Adipocyte (in vitro differentiated cells): ENCODE measurements at places on chromosomes 13 and 19.

DNA sequence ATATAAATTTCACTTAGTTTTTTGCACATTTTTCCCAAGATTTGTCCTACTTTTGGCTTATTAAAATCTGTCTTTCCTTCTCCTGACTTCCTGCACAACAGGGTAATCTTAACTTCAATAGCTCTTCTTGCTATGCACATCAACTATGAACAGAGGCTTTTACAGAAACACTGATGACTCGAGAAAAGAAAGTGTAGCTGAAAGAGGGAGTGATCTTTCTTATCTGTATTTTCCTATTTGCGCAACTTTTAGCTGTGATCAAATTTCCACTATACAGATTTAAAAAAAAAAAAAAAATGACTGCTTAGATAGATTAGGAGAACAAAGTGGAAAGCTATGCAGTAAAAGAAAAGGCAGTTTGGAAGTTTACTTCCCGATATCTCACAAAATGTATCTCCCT is 406.9 kb downstream of the LIG4 start:
- DNase-seq: peak; percentile 53

GRCh38 chr19:46218160-46218559 is 11.4 kb upstream of the IGFL1 start:
- DNase-seq: peak; percentile 20

- DNase-seq: peak; percentile 87
Observed at GRCh38 chr19:40613690-40614621, 12.8 kb downstream of the LTBP4 start.

DNA sequence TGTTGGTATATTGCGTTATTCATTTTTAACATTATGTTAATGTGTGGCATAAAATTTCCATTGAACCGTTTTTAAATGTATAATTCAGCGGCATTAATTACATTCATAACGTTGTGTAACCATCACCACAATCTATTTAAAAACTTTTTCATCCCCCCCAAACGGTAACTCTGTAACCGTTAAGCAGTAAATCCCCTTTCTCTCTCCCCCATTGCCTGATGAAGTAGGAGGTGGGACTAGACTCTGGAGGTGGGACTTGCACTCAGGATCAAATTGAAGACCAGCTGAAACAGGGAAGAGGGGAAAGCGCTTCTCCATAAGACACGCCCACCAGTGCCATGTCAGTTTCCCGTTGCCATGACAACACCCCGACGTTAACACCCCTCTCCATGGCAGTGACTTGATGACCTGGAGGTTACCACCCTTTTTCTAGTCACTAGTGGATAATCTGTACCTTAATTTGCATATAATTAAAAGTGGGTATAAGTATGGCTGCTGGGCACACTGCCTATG is 16.8 kb downstream of the CLEC11A start:
- no peak for DNase-seq

DNA sequence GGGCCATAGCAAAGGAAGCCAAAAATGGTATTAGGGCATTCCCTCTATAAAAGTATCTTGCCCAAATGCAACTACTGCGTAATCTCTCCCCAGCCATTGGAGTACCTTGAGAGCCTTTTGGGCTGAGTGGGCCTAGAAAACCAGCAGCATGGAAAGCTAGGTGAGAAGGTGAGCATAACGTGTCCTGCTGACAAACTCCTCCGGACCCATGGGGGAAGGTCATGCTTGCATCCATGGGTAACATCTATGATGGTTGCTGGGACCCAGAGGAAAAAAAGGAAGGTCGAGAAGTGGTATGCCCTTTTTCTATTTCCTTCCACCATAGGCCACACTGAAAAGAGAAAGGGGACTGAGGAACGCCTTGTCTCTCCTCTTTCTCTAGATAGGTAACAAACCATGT is 57.4 kb downstream of the ZNF728 start:
- DNase-seq: peak; percentile 12

DNA sequence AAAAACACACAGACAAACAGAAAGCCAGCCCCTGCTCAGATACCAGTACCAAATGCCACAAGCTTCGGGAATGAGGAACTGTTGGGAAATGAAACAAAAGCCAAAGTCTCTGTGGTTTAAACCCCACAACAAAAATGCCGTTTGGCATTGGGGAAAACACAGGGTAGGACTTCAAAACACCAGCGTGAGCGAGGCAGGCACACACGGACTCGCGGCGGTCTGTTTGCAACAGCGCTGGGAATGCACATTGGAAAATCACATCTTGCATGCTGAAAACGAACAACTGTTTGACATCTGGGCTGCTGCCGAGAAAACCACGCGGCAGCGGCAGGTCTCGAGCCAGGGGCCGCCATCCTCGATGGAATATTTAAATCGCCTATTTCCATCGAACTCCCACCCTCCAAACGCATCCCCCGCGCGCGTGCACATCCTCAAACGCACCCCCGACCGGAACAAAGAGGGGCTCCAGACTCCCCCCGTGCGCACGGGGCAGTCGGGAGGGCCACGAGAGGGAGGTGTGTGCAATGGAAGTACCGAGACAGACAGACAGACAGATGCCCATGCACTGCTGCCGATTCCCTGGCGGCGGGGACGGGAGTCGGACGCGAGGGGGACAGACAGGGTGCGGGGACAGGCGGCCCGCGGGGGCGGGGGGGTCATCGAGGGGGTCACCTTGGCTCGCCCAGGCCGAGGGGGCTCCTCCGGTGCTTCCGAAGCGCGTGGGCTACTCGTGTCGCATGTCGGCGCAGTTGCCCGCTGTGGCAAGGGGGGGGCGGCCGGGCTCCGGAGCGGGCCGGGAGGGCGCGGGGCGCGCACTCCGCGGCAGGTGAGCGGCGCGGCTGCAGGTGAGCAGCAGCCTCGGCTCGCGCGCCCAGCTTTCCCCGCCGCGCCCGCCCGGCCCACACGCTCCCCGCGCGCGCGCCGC is at the start of gene GPR12:
GPR12 (minus strand) TSS at position 880 of the 925 bp plus-strand sequence. CDS start 959 bp downstream, outside the sequence.
- DNase-seq: peak; percentile 32

- no peak for DNase-seq
Observed at GRCh38 chr13:89750371-89750770, 1597.1 kb upstream of the MIR17HG start.

GRCh38 chr19:50496189-50497021 is 14.6 kb downstream of the JOSD2 start:
- no peak for DNase-seq

DNA sequence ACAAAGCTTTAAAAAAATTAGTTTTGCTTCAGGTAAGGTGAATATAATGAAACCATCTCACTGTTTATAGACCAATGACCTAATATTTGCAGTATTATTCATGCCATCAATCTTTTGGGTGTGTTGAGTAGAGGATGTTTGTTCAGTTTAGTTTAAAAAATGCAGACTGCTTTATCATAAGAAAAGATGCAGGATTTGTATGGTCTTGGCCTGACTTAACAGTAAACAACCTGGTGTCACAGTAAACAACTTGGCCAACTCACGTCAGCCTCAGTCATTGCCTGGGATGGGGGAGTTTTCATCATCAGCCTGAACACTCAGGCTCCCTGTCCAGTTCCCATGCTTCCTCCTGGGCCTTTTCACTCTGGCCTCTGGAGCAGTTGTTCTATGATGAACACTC is 55.1 kb downstream of the LMO7 start:
- DNase-seq: no peak

DNA sequence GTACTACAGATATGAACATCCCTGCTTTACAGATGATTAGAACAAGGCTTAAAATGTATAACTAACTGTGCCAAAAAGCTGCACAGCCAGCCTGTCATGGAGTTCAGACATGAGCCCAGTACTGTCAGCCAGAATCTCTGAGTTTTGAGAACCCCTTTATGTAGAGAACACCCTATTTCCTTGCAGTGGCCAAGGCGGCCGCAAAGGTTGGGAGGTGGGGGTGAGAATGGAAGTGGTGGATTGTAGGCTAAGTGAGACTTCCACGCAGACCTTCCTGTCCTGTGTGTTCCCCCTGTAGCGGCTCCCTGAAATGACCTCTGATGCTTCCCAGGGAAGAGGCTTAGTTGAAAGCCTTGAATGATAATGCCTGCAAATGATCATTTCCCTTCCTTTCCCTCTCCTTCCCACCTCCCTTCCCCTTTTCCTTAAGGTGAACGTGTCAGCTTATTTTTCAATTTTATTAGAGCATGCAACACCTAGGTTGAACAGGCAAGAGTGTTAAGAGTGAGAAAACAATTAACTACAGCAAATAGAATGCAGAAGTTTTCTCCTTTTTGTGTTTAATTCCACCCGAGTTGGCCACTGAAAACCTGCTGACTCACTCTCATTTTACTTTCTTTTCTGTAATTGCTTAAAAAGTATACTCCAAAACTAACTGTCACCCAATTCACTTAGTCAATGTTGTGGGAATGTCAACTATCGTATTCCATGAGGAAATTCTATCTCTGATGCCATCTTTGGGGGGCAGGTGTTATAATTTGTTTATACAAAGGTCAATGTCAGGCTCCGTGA is 167.0 kb upstream of the EDNRB start:
- DNase-seq: peak; percentile 15
